ENCODE measurements at places on chromosomes 7 and 10. TPM values are rescaled to one million over a fixed set of nuclear protein-coding genes. Genes with fewer than 3 reads are reported as not detected.

DNA sequence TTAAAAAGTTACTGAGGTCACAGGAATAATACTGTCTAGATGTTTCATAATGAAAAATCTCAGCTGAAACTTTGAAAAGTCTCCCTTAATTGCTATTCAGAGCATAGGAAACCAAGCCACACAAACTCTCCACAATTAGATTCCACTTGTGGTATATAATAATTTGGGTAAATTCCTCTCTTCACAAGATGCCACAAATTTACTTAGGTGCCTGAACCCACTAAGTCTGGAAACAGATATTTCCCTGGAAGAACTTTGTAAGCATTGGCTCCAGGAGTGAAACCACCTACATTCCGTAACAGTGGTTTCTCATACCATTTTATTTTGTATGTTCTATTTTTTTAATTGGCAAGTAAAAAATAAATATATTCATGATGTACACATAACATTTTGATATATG lies 493.4 kb downstream of the SEMA3D start:
- DNase-seq = no peak

The AKR1B15 gene
- not detected for total RNA-seq

DNA sequence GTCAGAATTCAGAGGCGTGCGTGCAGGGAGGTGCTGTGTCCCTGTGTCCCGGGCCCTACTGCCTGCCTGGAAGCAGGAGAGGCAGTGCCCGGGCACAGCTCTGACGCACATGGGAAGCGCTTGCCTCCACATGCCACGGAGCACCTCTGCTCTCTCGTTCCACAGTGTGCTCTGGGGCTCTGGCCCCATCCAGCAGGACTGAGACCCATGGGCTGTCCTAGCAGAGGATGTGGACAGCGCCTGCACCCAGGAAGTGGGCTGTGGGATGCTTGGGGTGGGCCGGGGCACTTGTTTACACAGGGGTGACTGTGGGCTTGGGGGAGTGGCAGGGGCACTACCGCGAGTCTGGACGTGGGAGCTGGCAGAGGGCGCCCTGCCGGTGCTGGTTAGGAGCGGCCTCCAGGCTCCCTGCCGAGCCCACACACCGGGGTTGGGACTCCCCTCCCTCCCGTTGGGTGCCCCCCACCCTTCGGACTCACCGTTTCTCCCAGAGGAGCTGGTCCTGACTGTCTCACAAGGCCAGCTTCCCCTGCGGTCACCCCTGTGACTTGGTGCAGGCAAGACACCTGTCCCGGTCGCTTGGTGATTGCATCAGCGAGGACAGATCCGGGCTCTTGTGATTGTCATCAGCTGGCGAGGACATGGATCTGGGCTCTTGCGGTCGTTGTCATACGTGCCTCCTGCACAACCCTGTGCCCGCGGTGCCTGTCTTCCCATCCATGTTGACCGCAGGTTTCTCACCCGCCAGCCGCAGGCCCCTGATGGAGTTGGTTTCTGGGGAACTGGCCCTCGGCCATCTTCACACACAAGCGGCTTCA lies 83.1 kb downstream of the NKX6-2 start:
- DNase-seq = no peak

GRCh38 chr7:104536956-104537355 lies 208.6 kb downstream of the LHFPL3 start:
- DNase-seq = no peak

DNA sequence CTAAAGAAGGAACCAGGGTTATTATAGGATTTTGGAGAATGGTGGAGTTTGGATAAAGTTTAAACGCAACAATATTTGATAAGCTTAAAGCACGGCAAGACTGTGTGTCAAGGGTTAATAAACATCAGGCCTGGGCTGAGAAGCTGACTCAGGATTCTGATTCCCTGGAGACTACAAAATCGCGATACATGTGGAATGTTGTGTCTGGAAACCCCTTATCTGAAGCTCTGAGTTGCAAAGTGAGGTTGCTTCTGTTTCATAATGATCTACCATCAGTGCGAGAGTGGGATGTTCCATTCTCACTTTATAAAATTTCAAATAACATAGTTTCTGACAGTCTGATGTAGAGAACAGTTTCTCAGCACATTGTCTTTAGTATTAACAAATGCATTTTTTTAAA lies 7.8 kb downstream of the C1GALT1 start:
- no peak for DNase-seq

The ITPRID1 gene
- not detected for total RNA-seq

- DNase-seq = no peak
Observed at GRCh38 chr10:97823734-97824133, 25.9 kb upstream of the GOLGA7B start.

The ITGA8 gene
- not detected for total RNA-seq

- no peak for DNase-seq
Observed at GRCh38 chr7:139825666-139826290, 3.3 kb upstream of the TBXAS1 start.

The STAG3 gene
- total RNA-seq = 6.2 TPM

DNA sequence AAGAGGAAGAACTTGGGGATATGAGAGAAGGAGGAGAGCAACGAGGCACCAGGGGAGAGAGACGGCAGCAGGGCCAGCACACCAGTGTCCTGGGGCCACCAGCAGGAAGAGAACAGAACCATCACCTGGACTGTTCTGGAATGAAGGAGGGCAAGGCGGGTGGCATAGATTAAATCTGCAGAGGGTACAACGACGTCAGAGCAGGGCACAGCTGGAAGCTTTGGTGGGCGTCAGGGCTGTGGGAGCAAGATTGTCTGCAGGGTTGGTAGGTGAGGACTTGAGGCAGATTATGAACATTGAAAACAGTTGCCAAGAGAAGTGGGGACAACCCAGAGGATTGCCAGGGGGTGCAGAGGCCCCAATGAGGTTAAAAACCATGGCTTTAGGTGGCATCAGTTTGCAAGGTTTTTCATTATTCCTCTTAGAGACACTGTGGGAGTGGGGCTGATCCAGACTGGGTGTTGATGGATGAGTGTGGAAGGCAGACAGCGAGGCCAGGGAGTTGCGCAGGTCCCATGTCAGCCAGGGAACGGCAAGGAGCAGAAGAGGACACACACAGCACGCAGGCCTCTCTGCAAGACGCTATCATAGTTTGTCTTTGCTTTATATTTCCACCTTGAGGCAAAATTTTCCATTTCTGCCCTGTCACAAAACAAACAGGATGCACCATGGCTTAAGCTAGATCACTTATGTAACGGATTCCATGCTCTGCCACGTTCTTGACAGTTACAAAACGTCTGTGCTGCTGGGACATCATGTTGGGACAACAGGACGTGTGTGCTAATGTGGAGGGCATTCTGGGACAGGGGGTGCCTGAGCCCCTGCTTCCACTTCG lies 52.5 kb upstream of the LEP start:
- no peak for DNase-seq

The FBXO24 gene
- not detected for total RNA-seq

DNA sequence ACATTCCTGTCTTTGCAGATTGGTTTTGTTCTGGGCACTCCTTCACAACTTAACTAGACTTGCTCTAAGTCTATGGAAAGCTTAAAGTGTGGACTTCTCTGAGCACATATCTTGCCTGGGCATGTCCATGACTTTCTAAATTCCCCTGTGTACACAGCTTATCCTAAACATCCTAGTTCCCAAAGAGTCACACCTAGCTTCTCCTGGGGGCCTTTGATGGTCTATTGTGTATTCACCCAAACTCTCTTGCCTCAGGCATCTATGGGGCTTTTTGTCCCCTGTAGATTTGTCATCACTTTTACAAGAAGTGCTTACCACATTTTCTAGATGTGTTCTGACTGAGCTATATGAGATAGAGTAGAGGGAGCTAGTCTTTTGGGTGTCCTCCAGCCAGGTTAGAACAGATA lies 12.2 kb upstream of the ZNF488 start:
- DNase-seq = no peak

The BMPER gene
- total RNA-seq = not detected

DNA sequence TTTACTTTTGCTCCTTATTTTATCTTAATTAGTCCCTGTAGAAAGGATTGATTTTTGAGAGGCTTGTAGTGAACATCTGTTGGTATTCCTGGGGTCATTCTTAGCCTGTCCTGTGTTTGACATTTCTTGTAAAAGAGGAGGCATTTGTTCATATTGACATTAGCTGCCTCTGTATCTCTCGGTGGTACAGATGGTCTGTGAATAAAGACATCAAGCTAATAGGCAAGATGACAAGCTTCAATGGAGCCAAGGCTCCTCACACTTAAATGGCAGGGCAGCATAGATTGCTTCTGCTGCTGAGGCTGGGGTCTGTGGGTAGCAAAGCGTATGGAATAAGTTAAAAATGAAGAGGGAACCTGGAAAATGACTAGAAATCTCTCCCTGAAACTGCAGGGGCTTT lies 687.6 kb downstream of the LRMDA start:
- DNase-seq = no peak

DNA sequence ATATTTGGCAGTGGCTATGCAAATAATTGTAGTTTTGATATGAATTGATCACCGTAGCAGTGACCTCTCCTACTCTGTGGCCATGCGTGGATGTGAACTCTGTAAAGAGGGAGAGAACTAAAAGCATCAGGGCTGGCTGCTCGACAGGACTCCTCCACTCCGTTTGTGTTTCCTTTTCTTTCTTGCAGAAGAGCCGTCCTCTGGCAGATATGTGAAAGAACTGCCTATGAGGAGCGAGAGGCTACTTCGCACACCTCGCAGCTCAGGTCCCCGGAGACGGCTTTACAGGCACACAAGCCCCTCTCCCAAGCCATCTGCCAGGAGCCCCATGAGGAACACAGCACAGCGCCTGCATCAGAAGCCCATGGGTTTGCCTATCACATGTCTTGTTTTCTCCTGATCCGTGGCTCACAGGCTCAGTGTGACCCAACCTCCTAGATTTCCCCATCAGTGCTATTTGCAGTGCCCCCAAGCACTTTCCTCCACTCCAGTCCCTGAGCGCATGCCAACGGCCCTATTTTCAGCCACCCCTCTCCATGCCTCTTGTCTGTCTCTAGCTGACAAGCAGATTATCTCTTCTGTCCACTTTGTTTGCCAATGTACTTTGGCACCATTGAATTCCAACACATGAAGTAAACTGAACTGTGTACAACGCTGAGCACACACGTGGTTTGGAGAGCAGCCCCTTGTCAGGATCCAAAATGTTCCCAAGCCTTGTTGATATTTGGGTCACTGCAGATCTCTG lies 164.3 kb upstream of the AKR1E2 start:
- DNase-seq = no peak

- DNase-seq = no peak
Observed at GRCh38 chr7:97017192-97018125, 7.2 kb downstream of the DLX5 start.

DNA sequence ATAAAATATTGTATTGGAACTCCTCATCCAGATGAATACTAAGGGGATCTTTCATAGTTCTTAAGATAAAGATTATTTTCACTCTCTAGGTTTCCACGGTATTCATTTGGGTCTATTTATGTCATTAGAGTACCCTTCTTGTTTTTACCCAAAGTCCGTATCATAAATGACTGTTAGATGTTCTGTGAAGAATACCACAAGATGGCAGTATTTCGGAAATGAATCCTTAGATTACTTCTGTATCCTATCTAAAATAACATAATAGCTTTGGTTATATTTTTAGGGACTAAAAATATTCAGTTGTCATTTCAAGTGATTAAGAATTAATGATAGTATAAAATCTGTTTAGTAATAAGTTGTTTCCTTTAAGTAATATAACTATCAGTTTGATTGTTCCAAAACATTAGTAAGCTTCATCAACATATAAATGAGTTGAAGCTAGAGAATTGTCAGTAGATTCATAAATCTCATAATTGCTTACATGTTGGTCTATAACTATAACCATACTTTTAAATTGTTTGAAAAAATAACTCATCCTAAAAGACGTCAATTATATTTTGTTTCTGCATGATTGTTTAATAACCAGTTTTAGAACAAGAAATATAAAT lies 337.5 kb upstream of the KCND2 start:
- DNase-seq = no peak

DNA sequence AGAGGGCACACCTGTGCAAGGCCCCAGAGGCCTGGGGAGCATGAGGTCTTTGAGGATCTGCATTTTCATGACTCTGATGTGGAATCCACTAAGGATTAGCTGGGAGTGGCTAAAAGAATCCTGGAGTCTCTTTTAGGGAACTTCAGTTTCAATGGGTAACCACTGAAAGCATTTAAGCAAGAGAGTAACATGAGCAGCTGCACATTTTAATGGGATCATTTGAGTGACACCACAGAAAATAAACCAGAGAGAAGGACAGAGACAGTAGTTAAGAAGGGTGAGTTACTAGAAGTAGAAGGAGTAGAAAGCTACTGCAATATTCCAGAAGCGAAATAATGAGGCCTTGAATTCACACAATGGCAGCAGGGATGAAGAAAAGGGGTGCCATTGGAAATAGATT lies 5.2 kb downstream of the GOT1 start:
- DNase-seq = no peak

All from CD4-positive, CD25-positive, alpha-beta regulatory T cell (primary cell).